ENCODE measurements at places on chromosomes 5 and 9.

GRCh38 chr5:62931153-62931950, 352.7 kb downstream of the LRRC70 start:
- DNase-seq, result no peak

GRCh38 chr5:149632311-149633251, 51.3 kb downstream of the ARHGEF37 start:
- DNase-seq, result no peak

GRCh38 chr9:86941197-86941596, 6.1 kb downstream of the GAS1 start:
- DNase-seq, result no peak

DNA sequence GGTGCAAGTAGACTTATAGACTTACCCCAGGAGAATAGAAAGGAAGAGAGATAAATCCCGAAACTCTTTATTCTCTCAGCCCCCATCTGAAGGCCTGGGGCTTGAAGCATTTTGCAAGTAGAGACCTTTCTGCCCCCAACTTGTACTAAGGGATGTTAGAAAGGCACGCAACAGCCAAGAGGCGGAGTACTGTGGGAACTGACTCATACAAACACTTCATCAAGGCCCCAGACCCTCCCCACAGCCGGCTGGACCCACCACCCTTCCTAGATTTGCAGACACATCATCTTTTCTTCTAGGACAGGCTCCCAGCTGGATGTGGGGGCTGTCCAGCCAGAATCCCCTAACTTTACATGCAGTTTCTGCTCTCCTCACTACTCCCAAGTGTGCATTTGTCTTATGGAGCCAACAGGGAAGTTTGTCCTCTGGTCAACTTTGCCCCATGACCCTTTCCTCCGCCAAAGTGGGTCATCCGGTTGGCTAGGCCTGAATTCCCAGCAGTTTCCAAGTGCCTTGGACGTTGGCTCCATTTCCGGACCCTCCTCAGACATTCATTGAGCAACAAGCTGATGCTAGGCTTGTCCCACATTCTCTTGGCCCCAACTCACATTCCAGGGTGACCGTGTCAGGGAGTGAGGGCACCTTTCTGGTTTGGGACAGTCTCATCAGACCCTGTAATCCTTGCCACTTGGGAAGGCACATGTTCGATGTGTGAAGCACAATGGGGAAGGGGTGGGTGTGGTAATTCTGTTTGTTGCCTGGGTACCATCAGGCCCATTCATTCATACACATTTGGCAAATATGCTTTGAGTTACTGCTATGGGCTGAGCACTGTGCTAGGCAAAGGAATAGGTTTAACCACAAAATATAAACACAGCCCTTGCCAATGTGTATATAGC, 64.6 kb downstream of the ABLIM3 start:
- DNase-seq, result no peak

DNA sequence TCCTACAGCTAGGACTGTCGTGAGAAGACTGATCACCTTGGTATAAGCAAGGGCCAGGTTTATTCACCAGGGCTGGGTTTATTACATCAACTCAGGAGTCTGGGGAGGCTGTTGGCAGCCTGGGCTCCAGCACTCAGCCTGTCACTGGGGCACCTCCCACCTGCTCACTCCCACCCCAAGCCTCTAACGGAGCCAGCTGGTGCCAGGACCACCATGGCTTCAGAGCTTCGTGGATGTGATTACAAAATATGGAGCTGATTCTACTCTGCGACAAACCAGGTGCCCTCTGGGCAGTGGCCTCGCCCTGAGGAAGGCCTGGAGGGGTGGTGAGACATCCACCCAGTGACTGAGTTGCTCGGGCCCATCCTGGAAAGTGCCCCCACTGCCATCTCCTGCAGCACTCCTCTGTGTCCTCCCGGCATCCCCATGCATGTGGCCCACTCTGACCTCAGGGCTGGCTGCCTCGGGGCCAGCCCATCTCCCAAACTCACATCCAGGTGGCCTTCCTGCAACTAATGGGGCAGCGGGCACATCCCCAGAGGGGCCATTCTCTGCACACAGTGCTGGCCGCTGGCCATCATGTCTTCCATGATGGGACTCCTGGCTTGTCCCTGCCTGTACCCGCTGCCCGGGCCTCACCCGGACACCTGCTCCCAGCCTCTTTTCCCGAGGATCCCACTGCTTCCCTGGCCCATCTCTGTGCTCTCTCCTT, 49.6 kb downstream of the SECISBP2 start:
- no peak for DNase-seq

DNA sequence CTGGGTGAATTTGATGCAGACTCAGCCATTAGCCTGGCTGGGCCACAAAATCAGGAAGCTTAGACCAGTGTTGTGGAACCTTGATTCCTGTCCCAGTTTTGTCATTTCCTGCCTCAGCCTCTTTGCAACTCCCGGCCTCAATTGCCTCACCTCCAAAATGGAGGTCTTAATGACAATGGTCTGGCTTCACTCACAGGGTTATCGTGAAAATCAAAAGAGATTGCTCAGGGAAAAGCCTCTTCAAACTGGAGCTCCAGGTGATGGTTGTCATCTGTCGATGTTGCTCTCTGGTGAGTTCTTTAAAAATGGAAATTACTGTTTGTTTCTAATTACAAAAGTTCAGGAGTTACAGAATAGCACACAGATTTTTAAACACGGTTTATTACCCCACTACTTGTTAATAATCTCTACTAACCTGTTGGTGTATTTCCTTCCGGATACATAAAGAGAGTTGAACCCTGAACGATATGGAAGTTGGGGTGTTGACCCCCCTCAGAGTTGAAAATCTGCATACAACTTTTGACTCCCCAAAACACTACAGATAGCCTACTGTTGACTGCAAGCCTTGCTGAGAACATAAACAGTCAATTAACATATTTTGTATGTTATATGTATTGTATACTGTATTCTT, 109.9 kb upstream of the CPEB4 start:
- DNase-seq, result no peak

DNA sequence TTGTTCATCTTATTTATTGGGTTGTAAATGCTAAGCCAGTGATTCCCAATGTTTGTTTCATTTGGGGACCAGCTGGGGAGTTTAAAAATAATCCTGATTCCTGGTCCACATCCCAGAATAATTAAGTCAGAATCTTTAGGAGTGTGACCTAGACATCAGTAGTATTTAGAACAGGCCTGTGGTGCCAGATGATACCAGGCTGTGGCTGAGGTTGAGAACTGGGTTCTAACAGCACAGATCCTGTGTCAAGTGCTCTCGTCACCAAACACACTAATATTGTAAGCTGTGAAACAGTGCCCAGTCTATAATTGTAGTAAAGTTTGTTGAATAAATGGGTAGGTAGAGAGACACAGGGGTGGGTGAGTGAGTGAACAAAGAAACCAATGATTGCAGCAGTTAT, 172.1 kb upstream of the PPP1R2B start:
- no peak for DNase-seq

DNA sequence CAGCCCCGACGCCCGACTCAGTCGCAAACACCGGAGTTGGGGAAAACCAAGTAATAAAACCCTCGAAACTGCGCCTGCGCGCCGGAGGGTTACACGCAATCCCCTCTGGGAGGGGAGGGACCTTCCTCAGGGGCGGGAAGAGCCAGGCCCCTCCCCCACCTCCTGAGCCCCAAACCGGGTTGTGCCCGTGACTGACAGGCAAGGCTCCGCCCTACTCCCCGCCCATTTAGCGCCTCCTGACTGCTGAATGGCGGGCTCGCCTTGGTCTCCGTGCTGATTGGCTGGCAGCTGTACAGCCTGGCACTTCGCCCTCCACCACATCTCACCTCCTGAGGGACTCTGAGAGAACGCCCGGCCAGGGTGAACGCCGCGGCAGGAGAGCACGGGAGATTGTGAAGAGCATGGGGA, at the start of gene PRDM9:
Gene PRDM9 (plus strand): TSS at position 332 of the 408 bp plus-strand sequence. CDS start 1,425 bp downstream, outside the sequence.
- peak; percentile 83 for DNase-seq

DNA sequence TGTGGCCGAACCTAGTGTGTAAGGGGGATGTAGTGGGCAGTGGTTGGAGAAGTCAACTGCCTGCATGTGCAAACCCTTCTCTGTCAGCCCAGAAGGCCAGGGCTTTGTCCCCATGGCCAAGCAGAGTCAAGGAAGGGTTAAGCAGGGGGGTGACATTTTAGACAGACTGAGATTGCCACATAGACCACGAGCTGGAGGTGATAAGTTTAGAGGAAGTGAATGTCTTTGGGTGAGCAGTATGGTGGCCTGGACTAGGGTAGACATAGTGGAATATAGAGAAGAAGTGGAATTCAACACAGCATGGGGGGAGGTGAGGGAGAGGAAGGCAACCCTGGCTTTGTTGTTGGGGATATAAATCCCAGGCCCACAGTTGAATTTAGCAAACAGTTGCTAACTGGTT, 38.7 kb upstream of the CDKN2AIPNL start:
- no peak for DNase-seq

DNA sequence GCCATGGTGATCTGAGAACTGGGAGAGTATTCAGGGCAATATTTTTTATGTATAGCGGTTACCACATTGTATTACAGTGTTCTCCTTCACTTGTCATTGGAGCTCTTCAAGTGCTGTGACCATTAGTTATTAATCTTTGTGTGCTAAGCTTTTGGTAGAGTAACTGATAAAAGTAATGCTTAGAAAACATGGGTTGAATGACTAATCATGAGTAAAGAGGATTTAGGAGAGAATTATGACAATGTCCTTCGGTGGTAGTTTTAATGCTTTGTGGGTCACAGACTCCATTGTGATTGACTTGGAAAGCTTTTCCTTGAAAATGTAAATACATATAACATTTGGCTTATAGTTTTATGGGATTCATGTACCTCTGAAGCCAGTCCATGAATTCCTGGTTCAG, 21.4 kb downstream of the TGFBR1 start:
- no peak for DNase-seq

GRCh38 chr5:82628364-82628910, 350.3 kb upstream of the RPS23 start:
- DNase-seq, result no peak

- DNase-seq, result no peak
Measured at GRCh38 chr5:150309886-150310239, 7.2 kb upstream of the ARSI start.

GRCh38 chr9:68472119-68472518, 68.6 kb downstream of the TMEM252 start:
- DNase-seq, result no peak

GRCh38 chr5:141870871-141871270, 7.3 kb downstream of the PCDH1 start:
- DNase-seq, result no peak

GRCh38 chr5:21802869-21803490, 1050.2 kb downstream of the CDH12 start:
- peak; percentile 47 for DNase-seq

GRCh38 chr9:96523374-96523773, 73.4 kb downstream of the HABP4 start:
- DNase-seq, result no peak

GRCh38 chr9:130414081-130414731, 30.6 kb upstream of the ASS1 start:
- DNase-seq, result no peak

GRCh38 chr9:89116064-89116804, 62.4 kb downstream of the SHC3 start:
- no peak for DNase-seq

GRCh38 chr5:41858890-41859289, 11.3 kb downstream of the OXCT1 start:
- no peak for DNase-seq

DNA sequence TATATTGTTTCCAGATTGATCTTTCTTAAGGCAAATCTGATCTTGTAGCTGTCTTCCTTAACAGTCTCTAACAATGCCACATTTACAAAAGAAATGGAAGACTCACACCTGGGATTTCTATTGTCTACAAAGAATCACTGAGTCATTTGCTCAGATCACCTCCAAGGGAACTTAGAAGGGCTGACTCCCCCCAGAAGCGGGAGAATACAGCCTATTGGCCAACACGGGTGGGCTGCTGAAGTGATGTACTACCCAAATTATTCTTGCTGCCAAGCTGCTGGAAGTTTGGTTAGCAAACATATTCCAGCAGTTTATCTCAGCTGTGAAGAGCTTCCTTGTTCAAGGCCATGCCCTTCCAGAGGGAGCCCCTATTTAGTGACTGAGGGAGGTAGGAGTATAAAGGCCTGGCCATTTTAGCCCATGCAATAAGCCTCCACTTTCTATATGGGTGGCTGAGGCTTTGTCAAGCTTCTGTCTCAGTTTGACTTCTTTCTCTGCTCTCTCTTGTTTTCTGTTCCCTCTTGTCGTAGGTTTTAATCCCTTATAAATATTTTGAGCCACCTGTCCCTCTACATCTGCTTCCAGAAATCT, 379.4 kb downstream of the PRR16 start:
- DNase-seq, result no peak

DNA sequence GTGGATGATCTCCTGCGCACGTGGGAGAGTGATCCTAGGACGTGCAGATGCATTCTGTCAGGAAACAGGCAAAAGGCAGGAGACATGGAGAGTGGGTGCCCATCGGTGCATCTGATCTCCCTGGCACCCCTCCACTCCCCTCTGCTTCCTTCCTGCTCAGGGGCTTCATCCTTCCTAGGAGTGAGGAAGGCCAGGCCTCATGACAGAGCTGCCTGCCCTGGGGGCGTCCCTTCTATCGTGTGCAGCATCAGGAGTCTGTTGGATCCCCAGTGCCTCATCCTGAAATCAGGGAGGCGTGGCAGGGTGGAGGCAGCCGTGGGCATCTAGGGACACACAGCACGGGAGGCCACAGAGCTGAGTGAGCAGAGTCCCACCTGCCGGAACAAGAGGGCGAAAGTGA, 30.1 kb downstream of the UBE2QL1 start:
- DNase-seq, result no peak

GRCh38 chr9:136679431-136679941, 7.8 kb downstream of the AGPAT2 start:
- DNase-seq, result no peak

- DNase-seq, result no peak
Measured at GRCh38 chr5:95669540-95669939, 13.3 kb downstream of the SPATA9 start.

DNA sequence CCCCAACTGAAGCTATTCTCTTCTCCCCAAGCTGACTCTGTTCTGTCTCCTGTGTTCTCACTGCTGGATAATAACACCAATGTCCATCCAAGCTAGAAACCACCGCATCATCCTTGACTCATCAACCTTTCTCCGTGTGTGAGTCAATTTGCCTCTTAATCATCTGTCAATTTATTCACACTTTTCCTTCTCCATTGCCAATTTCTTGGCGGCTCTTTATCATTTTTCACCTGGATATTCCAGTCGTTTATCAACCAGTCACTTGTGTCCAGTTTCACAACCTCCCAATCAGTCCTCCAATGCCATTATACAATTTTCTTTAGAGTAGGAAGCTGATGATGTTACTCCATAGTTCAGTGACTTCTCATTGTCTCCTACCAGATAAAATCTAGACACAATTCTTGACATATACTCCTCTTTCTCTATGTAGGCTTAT, 45.4 kb upstream of the LIFR start:
- DNase-seq, result peak; percentile 15

- DNase-seq, result no peak
Measured at GRCh38 chr9:21415493-21416267, 6.8 kb downstream of the IFNA8 start.

DNA sequence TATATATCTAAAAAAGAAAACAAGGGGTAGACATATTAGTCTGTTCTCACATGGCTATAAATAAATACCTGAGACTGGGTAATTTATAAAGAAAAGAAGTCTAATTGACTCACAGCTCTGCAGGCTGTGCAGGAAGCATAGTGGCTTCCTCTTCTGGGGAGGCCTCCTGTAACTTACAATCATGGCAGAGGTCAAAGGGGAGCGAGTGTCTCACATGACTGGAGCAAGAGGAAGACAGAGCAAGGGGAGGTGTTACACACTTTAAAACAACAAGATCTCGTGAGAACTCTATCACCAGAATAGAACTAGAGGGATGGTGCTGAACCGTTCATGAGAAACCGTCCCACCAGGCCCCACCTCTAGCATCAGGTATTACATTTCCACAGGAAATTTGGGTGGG, 616.8 kb downstream of the TLE4 start:
- DNase-seq, result no peak

GRCh38 chr5:102823441-102823874, 68.4 kb downstream of the PAM start:
- DNase-seq, result no peak

Measured in NCI-H2227 treated with DMSO at 0.1 percent for 48 hours (cell line).